Activated T-cell treated with anti-CD3 and anti-CD28 coated beads for 48 hours (primary cell): ENCODE measurements at places on chromosomes 1 and 21.

GRCh38 chr1:46484783-46485490 lies 4.7 kb upstream of the DMBX1 start:
- no peak for DNase-seq

- DNase-seq: no peak
These were observed 24.0 kb downstream of the PLA2G5 start for GRCh38 chr1:20093940-20094391.

DNA sequence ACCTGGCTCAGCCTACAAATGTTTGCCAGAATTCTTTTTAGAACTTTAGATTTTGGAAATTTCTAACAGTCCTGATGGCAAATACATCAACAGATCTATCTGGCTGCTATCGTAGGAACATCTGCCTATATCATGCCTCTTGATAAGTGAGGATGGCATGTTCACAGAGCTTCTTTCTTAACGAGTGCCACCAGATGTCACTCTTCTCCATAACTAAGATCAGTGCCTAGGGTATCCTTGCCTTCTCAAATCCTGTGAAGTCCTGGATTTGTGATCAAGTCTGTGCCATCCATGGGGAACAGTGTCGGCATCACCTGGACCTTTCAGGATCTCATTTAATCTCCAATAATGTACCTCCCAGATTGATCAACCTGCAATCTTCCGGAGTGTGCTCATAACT lies 36.5 kb upstream of the CD5L start:
- DNase-seq: no peak

DNA sequence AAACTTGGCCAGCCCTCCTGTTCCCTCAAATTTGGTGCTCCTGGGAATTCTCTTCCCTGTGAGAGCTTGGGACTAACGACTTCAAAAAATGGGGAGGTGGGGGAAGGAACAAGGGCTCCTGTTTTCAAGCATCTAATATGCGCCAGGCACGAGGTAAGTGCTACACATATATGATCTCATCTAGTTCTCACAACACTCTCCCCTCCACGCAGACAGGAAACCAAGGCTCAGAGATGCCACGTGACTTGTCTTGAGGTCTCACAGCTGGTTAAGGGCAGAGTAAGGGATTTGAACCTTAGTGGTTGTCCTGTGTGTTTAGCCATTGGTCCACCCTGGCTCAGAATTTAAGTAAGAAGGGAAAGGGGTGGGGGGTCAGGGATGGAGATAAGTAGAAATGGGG lies 125.9 kb downstream of the DMRTB1 start:
- DNase-seq: no peak

DNA sequence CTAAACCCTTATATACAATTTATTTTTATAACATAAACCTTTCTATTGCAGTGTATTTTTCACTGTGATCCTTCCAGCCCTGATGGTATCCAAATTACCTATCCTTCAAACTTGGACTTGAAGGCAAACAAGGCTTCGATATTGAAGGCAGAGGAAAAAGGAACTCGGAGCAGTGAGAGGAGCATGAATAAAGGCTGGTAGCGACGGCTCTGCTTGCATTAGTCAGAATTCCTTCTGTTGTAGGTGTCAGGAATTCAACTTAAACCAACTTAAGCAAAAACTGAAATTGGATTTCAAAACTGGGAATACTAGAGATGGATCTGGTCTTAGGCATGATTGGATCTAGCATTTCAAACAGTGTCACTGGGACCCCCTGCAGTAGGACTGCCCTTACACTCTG lies 17.8 kb upstream of the SSX2IP start:
- DNase-seq: no peak

GRCh38 chr1:226635456-226635941 lies 86.9 kb downstream of the STUM start:
- no peak for DNase-seq

GRCh38 chr1:234689236-234689635 lies 79.3 kb upstream of the IRF2BP2 start:
- DNase-seq: no peak

DNA sequence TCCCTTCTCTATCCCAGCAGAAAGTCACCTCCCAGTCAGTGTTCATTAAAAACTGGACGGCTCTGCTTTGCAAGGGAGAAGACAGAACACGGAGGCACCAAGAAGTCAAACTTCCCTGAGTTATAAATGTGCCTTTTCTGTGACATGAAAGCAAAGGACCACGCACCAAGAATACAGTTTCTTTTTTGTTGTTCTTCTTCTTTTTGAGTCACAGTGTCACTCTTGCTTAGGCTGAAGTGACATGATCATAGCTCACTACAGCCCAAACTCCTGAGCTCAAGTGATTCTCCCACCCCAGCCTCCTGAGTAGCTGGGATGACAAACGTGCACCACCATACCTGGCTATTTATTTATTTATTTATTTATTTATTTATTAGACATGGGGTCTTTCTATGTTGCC lies 22.7 kb downstream of the GLUL start:
- no peak for DNase-seq

- no peak for DNase-seq
These were observed 11.3 kb upstream of the LGR6 start for GRCh38 chr1:202182040-202182877.
